Right lung (tissue), 10 donors: ENCODE measurements at places on chromosomes 1 and 21.

GRCh38 chr1:212485913-212486618 is 53.3 kb downstream of the NENF start:
- no peak for DNase-seq

GRCh38 chr1:59188413-59189213 is 108.3 kb upstream of the FGGY start:
- DNase-seq: no peak

DNA sequence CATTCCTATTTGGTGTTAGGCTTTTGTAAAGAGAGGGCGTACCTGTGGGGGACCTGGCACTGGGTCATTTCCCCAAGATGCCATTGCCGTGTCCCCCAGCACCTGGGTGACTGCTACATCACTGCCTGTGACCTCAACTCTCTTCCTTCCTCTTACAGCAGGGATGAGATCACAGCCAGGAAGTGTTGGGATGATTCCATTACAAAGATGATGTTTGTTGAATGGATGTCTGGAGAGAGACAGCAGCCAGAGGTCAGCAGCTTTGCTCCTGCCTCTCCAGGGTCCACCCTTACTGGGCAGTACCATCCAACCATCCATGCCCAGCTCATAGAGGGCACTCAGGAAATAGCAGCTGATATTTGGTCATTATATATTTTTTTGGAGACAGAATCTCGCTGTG is 35.1 kb downstream of the TMEM51 start:
- DNase-seq: no peak

GRCh38 chr1:231178970-231179369 is 17.1 kb downstream of the TRIM67 start:
- no peak for DNase-seq

DNA sequence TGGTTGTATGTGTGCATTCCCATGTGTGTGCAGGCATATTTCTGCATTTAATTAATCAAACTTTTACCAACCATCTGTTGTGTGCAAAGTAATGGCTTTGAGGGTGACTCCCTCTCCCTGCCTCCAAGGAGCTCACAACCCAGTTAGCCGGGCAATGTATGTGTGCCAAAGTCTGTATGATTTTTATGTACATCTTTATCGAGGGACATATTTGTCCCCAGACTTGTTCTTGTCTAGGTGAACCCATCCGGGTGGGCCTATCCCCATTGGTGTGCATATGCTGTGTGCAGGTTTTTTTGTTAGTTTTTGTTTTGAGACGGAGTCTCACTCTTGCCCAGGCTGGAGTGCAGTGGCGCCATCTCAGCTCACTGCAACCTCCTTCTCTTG is 1.8 kb downstream of the SYTL1 start:
- no peak for DNase-seq

GRCh38 chr1:177820213-177820612 is 149.6 kb downstream of the SEC16B start:
- DNase-seq: no peak

DNA sequence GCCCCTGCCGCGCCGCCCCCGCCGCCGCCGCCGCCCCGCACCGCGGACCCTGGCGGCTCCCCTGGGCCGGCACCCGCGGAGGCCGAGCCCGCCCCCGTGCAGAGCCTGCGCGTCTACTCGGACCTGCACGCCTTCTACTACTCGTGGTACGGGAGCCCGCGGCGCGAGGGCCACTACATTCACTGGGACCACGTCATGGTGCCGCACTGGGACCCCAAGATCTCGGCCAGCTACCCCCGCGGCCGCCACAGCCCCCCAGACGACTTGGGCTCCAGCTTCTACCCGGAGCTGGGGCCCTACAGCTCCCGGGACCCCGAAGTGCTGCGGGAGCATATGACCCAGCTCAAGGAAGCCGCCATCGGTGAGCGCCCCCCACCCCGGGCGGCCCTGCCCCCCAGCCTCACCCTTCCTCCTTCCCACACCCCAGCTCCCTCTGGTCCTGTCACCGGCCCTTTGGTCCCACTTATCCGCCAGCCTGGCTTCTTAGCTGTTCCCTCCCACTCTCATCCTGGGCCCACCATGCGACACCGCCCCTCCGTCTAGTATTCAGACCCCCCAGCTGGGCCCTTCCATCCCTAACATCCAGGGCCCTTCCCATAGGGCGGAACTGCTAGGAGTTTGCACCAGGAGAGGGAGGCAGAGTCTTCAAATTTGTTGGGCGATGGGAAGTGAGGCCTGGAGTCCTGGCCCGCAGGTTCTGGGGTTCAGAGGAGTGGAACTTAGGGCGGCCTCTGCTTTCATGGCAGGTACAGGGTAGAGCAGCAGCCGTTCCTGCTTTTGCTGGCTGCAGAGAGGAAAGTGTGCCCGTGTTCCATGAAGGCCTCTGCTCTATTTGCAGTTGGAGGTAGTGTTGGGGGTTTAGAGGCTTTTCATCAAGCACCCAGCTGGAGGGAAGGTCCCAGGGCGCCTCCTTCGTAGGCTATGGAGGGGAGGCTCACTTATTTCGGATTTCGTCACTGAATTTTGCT is 1.0 kb downstream of the MANEAL start:
- no peak for DNase-seq

DNA sequence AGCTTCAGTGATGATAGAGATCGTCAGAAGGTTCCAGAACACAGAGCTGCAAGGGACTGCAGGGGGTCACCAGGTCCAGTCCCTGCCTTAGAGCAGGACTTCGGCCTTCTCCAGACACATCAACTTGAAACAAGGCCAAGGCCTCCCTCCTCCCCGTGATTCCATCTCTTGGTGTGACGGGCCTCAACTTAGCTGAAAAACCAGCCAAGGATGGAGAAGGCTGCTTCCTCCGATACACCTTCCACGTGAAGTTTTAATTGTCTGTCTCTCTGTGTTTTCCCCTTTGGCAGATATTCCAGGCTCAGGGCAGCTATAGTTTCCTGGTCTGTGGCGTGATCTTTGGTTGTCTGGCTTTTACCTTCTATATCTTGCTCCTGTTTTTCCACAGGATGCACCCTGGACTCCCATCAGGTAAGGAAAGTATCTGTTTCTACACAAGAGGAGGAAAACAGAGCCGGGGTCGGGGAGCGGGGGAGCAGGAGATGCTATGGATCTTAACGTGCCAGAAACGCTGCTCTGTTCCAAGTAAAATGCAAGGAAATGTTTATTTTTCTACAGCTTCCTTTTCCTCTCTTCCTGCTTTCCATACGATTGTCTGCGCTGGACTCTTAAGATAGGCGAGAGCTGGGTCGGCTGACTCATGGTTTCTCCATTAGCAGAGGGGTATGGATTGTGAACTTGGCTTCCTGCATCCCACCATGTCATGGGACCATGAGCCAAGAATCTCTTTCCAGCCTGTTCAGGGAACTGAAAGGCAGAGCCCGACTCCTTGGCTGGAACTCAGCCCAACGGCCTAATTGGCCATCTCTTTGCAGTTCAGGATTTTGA is 32.8 kb downstream of the ELK4 start:
- DNase-seq: peak; percentile 95

GRCh38 chr1:216670118-216670883 is 52.9 kb downstream of the ESRRG start:
- no peak for DNase-seq

GRCh38 chr1:25615563-25616094 is 962 bp upstream of the MAN1C1 start:
- DNase-seq: no peak

DNA sequence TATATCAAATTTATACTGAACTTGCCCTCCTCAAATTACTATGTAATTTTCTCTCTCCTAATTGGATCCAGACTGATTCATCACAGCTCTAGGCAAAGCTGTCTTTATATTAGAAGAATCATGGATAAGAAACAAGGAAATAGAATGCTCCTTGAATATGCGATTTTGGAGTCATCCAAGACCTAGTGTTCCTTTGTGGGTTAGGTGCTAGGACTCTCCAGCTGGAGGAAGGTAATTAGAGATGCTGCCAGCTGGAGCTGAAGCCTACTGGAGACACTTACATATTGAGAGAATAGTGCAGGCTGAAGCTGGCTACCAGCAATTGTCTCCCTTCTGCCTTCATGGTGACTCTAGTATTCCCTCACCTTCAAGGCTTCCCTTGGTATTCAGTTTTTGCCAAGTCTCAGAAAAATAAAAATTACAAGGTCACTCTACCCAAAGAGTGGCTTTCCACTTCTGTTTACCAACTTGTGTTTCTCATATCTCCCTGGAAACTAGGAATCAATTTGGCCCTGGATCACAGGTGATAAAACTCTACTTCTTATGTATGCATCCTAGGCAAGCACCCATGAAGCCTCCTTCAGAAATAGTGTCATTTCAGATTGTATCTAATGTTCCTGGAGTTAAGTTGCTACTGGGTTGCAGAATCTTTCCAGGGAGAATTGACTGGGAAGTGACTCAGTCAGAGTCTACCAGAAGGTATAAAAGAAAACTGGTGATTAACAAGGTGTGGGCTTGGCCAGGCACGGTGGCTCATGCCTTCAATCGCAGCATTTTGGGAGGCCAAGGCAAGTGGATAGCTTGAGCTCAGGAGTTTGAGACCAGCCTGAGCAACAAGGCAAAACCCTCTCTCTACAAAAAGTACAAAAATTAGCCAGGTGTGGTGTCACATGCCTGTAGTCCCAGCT is 24.4 kb upstream of the DOCK7 start:
- DNase-seq: no peak

DNA sequence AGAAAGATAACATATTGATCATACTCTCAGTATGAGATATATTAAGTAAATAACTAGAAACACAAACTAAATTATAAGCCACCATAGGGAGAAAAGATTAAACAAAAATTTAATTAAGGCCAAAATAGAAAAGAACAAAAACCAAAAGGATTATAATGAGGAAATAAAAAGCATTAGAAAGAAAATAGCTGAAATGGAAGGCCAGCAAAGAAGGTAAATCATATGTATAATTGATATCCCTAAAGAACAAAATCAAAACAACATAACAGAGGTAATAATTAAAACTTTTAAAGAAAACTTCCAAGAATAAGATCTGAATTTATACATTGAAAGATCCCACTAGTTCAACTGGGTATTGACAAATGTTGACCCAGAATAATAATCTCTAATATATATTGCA is 453.0 kb downstream of the LRRIQ3 start:
- no peak for DNase-seq

GRCh38 chr1:187646536-187647107 is 817.9 kb downstream of the PLA2G4A start:
- DNase-seq: no peak

DNA sequence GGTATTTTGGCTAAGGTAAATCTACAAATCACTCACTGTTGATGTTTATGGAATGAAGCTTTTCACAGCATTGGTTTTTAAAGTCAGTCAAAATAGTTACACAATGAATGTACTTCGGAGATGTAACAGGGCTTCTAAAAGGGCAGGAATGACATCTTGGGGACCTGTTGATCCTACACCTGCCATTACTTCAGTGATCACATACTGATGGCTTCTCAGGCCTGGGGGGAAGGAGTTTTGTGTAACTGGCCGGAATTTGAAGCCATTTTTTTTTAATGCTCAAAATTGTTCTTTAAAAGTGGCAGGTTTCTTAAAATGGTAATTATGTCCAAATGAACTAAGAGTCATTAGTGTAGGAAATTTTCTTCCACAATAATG is 11.2 kb downstream of the RPL5 start:
- no peak for DNase-seq

- DNase-seq: no peak
Observed at GRCh38 chr1:153592748-153593147, 20.2 kb downstream of the S100A16 start.

DNA sequence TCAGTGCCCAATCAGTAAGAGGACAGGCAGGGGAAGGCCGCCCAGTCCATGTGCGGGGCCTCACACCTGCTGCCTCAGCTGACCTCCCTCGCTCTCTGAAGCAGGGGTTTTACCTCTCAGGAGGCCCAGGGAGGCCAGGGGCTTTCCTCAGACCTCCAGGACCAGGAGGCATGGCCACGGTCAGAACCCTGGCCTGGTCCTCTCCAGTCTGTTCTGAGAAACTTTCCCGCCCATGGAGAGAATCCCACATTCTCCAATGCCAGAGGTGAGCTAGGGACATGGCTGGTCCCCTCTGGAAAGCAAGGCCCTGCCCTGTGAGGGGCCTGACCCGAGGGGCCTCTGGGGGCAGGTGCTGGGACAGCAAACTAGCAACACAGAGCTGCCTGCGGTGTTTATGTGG is 68.2 kb downstream of the DMRTB1 start:
- DNase-seq: no peak

DNA sequence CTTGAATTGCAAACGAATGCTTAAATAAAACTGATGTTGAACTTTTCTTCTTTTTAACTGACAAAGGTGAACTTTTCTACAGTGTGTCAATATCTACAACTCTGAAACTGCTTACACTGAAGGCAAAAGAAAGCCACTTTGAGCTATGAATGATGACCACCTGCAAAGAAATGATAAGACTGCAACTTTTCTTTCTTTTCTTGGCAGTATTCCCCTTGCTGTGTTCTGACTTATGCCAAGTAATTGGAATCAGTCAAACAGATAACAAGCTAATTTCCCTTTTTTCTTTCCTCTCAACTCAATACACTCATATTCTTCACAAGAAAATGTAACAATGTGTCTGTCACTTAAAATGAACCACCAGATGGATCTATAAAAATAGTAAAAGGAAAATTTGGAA is 588.1 kb upstream of the BRINP3 start:
- no peak for DNase-seq

DNA sequence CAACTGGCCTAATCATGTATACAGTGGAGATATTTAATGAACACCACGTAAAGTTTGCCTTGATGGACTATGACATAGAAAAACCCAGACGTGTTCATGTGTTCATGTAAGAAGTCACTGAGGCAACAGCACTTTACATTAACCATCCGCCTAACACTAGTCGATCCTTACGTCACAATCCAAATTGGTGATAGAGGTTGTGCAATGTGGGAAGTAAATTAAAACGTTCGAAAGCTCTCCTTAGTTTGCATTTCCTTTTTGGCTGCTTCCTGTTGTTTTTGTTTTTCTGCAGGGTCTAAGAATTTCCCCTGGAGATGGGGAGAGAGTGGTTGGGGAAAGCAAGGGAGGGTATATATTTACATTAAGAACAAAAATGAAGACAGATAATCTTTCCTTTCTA is 587.5 kb upstream of the ADGRL2 start:
- no peak for DNase-seq

DNA sequence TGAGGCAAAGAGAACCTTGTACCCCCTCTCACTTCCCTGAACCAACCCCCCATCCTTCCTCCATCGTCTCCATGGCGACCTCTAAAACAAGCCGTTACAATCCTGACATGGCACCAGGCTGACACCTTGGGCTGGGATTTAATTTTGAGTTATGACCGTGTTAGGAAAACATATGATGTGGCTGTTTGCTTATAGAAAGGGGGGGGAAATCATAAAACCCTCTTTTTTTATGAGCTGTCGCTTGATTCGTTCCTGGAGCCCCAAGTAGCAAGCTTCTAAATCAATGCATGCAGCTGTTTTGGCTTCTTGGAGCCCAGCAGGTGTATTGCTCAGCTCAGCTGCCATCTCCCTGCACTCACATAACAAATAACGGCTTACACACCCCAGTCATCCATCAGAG is 301.2 kb upstream of the SPAG17 start:
- no peak for DNase-seq

- DNase-seq: peak; percentile 79
Observed at GRCh38 chr1:81802707-81803430, 2.1 kb downstream of the ADGRL2 start.

- no peak for DNase-seq
Observed at GRCh38 chr1:161342177-161342576, 25.5 kb downstream of the CFAP126 start.

- DNase-seq: no peak
Observed at GRCh38 chr1:26978901-26979300, 14.6 kb upstream of the TRNP1 start.
